ENCODE measurements at places on chromosomes 7 and 10.

DNA sequence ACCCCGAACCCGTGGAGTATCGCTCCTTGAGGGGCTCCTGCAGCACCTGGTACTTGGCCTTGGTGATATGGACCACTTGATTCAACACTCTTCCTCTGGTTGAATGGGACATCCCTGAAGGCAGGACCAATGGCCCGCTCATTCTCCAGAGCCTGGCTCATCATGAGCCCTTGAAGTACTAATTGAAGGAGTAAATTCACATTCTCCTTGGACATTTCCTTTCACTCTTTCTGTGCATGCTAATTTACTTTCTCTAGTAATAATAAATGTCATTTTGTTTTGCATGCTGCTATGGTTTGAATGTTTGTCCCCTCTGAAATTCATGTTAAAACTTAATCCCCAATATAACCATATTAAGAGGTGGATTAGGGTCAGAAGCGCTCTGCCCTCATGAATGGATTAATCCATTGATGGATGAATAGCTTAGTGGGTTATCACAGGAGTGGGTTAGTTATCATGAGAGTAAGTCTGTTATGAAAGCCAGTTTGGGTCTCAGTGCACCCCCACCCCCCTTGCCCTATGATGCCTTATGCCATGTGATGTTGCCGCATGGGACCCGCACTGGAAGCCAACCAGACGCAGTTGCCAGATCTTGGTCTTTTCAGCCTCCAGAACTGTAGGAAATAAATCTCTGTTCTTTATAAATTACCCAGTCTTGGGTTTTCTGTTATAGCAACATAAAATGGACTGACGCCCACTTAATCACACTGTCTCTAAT, 23.8 kb downstream of the FGFBP3 start:
- no peak for DNase-seq

GRCh38 chr7:101598422-101598985, 30.6 kb downstream of the MYL10 start:
- DNase-seq: no peak

- no peak for DNase-seq
Measured at GRCh38 chr7:26989897-26990670, 105.7 kb downstream of the HOXA1 start.

DNA sequence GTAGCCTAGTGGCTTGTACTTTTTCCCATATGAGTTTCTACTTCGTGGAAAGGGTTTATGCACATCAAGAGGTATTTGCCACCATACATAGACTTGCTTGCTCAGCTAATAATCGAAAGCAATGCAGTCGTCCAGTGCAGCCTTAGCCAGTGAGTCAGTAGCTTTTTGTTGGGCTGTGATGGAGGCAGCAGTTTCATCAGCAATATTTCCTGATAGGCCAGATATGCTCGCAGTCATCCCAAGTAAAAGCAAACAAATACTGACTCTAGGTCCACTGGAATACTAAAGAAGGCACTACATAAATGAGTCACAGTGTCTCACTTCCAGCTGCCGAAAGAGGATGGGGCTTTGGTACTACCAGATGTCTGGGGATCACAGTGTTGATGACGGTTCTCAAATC, 2.1 kb upstream of the BNIP3 start:
- DNase-seq: no peak

- no peak for DNase-seq
Measured at GRCh38 chr7:90530263-90530662, 60.8 kb downstream of the PTTG1IP2 start.

DNA sequence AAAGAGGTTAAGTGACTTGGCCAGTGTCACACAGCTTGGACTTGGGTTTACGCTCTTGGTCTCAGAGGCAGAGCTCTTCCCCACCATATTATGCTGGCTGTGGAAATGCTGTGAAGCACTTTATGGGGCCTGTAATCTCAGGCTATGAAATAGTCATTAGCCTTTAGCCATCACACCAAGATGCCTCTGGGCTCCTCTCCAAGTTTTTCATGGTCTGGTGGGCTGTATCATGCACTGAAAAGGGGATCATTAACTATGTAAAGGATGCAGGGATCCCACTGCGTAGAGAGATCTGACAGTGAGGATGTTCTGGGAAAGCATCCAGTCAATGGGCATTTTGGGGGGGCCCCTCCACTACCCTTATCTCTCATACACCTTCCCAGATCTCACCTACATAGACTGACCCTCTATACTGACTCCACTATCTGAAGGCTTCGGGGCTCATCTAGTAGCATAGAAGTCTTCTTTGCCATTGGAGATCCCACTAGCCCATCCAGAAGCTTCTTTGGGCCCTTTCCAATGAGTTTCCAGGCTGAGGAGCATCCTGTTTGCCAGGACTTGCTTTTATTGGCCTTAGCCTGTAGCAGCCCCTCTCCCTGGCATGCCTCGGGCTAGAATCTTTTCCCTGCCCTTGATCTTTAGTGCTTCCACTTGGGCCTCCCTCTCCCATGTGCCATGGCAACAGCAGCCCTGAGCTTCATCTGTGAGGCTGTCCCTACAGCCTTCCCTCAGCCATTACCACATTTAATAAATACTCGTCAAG, 19.6 kb downstream of the FRMPD2 start:
- DNase-seq: no peak

GRCh38 chr7:132650498-132650897, 74.2 kb upstream of the PLXNA4 start:
- no peak for DNase-seq

GRCh38 chr7:131015657-131015958, 281.6 kb upstream of the KLF14 start:
- DNase-seq: no peak

DNA sequence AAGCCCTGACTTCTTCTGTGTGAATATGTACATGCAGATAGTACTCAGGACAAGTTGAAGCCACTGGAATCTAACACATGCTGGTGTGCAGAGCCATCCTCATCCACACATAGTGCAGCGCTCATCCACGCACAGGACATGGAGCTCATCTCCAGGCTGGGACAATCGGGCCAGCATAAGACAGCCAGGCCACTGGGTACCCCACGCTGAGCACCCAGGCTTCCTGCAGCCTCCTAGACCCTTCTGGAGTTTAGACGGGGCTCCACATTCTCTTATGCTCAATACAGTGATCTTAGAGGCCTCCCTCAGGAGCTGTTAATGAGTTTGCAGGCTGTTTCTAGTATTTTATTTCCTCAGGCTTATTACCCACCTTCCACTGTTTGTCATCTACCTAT, 238.9 kb downstream of the TNS3 start:
- DNase-seq: no peak

DNA sequence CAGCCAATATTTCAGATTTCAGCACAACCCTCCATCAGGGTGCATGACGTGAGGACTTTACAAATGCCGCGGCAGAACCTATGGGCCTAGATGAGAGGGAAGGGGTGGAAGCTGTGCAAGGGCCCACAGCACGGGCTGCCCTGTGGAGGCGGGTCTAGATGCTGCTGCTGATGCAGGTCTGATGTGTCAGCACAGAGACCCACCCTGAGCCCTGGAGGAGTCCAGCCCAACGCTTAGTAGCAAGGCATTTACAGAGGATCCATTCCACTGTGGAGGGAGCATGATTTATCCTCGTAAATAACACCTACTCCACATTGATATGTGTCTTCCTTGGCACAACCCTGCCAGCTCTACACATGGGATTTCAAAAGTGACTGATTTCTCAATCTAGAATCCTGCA, 48.5 kb downstream of the MYL10 start:
- DNase-seq: no peak

DNA sequence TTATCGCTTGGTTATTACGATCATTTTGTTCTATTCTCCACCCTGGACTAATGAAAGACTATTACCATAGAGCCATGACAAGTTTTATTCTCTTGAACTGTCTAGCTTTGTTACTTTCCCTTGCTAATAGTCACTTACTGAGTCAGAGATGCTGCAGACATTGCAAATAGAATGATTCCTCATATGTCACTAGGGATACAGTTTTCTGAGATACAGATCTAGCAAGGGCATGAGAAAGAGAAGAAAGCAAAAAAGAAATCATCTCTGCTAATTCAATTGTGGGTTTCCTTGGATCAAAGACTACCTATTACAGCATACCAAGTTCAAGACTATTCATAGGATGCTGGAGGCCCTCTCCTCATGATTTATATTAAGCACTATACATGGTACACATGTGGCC, 204.3 kb downstream of the MBL2 start:
- DNase-seq: no peak

GRCh38 chr7:128200376-128200775, 40.7 kb upstream of the LEP start:
- DNase-seq: no peak

GRCh38 chr7:148395990-148396716, 194.4 kb upstream of the C7orf33 start:
- no peak for DNase-seq

- no peak for DNase-seq
Measured at GRCh38 chr10:118708571-118708970, 46.2 kb downstream of the CACUL1 start.

DNA sequence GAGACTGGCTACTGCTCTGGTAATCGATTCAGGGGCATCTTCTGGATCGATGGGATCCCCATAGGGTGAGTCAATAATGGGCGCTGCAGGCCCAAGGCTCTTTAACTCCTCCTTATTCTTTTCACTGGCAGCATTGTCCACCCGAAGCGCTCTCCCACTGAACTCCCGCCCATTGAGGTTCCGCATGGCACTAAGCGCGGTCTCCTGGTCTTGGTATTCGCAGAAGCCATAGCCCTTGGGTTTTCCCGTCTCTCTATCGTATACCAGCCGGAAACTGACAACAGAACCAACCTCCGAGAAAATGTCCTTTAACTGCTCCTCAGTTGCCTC, 285 bp downstream of the CSTF2T start:
- DNase-seq: no peak

GRCh38 chr10:92413519-92413918, 122.6 kb downstream of the MARCHF5 start:
- no peak for DNase-seq

- DNase-seq: no peak
Measured at GRCh38 chr7:143379611-143380259, 1.4 kb upstream of the ZYX start.

GRCh38 chr7:11427686-11428273, 404.2 kb downstream of the THSD7A start:
- DNase-seq: no peak

- DNase-seq: no peak
Measured at GRCh38 chr7:151794508-151795167, 82.3 kb downstream of the PRKAG2 start.

DNA sequence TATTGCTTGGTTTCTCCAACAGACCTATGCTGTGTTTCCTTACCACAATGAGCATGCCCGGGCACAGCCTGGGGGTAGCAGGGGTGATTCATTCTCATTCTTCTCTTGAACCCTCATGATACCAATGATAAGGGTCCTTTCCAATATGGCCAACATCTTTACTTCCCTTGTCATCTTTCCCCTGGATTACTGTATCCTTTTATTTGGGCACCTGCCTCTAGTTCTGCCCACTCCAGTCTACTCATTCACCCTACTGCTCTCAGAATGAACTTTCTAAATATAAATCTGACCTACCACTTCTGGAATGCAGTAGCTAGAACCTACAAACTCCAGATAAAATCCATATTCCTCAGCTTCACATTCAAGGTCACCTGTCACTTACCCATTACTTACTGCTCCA, 26.4 kb upstream of the ITPRID1 start:
- no peak for DNase-seq
